ENCODE measurements at places on chromosomes 6 and 20. TPM values are rescaled to one million over a fixed set of nuclear protein-coding genes. Genes with fewer than 3 reads are reported as not detected.

Gene DEFB124
- total RNA-seq = not detected

- no peak overlapping the region for H3K27ac ChIP-seq
- no peaks in the 10 kb centered on the region for H3K4me1 ChIP-seq
- no peak overlapping the region for H3K4me3 ChIP-seq
- no peak for DNase-seq
- no peaks in the 10 kb centered on the region for H3K36me3 ChIP-seq
Measured at GRCh38 chr20:48482790-48483189, 345.0 kb downstream of the PREX1 start.

DNA sequence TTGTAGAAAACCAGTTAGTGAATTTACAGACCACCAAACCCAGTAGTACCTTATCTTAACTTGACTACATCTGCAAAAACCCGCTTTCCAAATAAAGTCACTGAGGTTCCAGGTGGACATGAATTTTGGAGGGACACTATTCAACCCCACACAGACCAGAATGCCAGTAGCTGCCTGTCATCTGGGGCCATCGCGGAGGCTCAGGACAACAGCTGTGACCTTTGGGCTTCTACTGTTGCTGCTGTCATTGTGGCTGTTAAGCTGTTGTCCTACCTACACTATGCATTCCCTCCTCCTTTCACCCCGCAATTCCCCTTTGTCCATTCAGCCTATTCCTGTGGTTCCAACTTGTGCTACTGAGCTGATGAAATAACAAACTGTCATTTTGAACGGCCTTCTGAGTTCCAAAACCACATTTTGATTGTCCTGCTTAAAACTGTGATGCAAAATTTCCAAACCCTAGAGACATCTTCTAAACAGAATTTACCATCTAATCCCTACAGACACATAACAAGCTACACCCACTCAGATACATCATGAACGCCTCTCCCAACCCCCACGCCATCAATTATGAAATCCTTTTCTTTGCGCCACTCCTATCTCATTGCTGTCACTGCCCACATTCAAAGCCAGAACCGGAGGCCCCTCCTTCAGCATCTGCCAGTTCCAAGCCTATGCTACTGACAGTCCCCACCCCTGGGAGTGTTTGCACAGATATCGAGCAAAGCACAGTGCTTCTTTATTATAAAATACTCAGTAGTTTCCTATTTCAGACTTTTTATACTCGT is 125.0 kb downstream of the C6orf118 start:
- no peaks in the 10 kb centered on the region for H3K36me3 ChIP-seq
- H3K4me1 ChIP-seq = no peaks in the 10 kb centered on the region
- no peak overlapping the region for H3K27ac ChIP-seq
- no peak overlapping the region for H3K4me3 ChIP-seq
- no peaks in the 10 kb centered on the region for H3K27me3 ChIP-seq
- peak; percentile 20 for DNase-seq

- H3K4me1 ChIP-seq = no peaks in the 10 kb centered on the region
- no peak overlapping the region for H3K27ac ChIP-seq
- no peaks in the 10 kb centered on the region for H3K27me3 ChIP-seq
- H3K4me3 ChIP-seq = no peak overlapping the region
Measured at GRCh38 chr6:74455786-74456185, 750.1 kb downstream of the COL12A1 start.

- DNase-seq = no peak
- H3K4me3 ChIP-seq = no peak overlapping the region
- no peaks in the 10 kb centered on the region for H3K36me3 ChIP-seq
- H3K27ac ChIP-seq = no peak overlapping the region
- H3K4me1 ChIP-seq = no peaks in the 10 kb centered on the region
Measured at GRCh38 chr20:18430172-18430826, 36.5 kb downstream of the DZANK1 start.

All from heart right ventricle (tissue), 16 donors.